ENCODE measurements at places on chromosomes 12 and 14.

GRCh38 chr12:65466911-65467310 lies 188.4 kb downstream of the MSRB3 start:
- no peak for DNase-seq

DNA sequence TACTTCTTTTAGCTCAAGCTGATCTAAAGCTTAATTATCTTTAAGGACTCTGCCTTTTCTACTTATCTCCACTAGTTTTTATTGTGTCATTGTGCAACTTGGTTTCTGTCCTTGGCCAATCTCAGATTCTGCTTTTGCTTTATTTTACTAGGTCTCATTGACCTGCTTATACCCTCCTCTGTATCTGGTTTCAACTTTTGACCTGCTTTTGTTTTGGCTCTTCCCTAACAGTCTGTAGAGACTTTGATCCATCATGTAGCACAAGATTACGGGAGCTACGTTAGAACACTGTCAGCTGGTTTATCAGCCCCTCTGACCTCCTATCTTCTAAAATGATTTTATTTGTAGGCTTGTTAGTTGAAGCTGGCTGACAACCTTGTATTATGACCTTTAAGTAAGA lies 43.6 kb downstream of the ZCRB1 start:
- DNase-seq = no peak

DNA sequence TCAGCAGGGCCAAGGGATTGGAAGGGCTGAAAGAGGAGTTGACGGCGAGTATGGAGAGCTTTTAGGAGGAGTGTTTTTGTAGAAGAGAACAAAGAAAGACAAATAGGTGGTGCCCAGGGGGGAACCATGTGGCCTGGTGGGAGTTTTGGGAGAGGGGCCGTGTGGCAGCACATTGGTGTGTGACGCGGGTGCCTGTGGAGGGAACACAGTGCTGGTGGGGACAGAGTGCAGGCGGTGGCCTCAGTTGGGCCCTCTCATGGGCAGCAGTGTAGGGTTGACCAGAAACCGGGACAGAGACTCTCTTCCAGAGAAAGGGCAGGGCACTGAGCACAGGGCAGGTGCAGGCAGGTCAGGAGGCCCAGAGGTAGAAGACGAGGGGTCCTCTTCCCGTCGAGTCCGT lies 56.5 kb downstream of the TECPR2 start:
- DNase-seq = no peak

DNA sequence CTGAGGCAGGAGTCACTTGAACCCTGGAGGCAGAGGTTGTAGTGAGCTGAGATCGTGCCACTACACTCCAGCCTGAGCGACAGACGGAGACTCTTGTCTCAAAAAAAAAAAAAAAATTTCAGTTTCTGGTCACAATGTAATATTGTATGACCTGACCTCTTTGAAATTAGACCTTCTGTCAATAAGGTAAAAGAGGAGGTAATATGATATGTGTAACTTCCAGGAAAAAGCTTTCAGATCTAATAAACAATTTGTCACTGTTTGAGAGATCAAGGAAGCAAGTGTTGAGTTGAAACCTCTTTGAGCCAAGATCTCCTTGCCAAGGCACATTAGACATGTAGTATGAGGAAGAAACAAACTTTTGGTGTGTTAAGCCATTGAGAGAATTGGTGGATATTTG lies 101.7 kb upstream of the ATF7IP start:
- DNase-seq = no peak

DNA sequence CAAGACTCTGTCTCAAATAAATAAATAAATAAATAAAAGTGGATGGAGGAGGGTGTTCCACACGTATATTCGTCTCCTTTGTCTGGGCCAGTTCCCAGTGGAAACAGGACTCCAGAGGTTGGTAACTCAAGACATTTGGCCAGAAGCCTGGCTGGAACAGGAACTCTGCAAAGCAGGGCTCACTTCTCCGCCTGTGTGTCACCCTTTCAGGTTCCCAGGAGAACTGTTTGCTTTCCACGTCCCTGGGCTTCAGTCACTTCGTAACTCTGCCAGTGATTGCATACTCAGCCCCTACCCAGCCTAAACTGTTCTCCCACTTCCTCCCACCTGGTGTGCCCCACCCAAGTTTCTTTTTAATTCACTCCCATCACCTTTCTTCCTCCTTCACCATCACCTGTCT lies 7.0 kb upstream of the UBE2N start:
- DNase-seq = no peak

DNA sequence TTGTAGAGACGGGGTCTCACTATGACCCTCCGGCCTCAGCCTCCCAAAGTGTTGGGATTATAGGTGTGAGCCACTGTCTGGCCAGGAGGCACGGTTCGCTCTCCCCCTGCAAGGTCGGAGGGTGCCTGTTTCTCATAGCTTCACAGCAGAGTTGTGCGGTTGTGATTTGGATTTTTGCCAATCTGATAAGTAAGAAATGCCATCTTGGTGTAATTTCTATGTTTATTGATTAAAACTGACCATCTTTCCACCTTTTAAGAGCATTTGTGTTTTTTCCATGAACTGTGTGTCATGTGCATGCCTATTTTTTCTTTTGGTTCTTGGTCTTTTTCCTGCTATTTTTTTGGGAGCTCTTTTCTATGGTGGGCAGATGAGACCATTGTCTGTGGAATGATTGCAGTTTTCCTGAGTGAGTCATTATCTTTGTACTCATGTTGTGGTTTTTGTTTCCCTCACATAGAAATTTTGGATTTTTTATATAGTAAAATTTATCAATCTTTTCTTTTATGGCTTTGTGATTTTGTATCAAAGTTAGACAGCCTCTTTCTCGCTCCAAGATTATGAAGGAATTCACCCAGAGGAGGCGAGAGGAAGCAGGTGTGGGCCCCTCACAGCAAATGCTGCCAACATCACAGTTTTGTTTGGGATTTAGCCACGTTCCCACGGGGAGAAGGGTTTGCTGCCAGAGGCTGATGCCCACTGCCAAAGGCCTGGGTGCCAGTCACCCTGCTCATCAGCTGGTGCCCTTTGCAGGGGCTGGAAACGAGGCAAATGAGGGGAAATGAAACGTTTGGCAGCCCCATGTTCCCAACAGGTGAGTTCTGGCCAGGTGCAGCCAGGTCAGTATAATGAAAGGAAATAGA lies 47.2 kb downstream of the RFX4 start:
- no peak for DNase-seq

GRCh38 chr12:75457191-75457590 lies 23.4 kb upstream of the GLIPR1 start:
- peak; percentile 16 for DNase-seq
